M059J (cell line): ENCODE measurements at places on chromosomes 5 and 9.

GRCh38 chr5:179065703-179066102 is 5.5 kb downstream of the ZNF354C start:
- no peak for DNase-seq

DNA sequence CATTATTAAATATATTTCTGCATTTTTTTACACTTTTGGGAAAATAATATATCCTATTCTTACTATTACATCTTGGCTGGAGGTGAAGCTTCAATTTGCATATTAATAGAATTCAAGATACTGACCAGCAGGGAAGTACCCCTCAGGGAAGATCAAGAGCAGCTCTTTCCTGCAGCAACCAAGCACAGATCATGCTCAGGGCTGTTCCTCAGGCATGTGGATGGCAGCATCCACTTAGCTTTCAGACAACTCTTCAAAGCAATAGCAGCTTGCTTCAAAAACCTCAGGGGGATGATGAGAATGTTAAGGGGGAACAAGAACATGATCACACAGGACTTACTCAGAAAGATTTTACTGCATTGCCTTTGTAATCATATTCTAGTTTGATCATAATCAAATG is 731.8 kb downstream of the SEMA5A start:
- DNase-seq = no peak

DNA sequence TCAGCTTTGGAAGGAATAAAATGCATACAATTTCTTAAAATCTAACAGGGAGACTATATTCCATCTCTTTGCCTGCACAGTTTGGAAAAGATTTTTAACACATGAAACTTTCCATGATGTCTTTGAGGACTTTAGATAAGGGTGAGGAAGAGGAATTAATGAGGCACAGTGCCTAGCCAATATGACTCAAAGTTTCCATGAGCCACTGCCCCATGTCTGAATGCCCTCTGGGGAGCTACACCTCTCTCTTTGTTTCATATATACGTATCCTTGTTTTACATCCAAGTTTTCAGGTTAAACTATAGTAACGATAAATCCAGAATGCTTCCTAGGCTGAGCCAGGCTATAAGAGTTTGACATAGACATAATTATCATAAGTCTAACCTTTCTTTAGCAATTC is 349.3 kb upstream of the TLE4 start:
- DNase-seq = peak; percentile 77

GRCh38 chr5:40385544-40385943 is 294.2 kb upstream of the PTGER4 start:
- DNase-seq = peak; percentile 97

- DNase-seq = no peak
Observed at GRCh38 chr9:111147041-111147440, 108.8 kb upstream of the LPAR1 start.

DNA sequence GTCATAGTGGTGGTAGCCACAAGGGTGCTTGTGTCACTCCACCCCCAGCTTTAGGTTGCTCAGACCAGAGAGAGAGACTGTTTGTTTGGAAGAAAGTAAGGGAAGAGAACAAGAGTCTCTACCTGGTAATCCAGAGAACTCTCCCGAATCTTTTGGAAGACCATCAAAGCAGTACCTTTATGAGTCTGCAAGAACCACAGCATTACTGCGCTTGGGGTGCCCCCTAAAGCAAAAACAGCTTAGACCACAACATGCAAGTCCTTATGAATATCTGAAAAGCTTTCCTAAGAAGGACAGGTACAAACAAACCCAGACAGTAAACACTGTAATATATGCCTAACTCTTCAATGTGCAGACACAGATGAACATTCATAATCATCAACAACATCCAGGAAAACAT is 1398.6 kb upstream of the C9orf72 start:
- no peak for DNase-seq

- DNase-seq = peak; percentile 29
Observed at GRCh38 chr5:28014779-28015178, 976.4 kb upstream of the CDH9 start.

GRCh38 chr9:112869917-112870316 is 20.8 kb downstream of the SLC46A2 start:
- no peak for DNase-seq

GRCh38 chr9:86521977-86522376 is 167.8 kb upstream of the TUT7 start:
- DNase-seq = no peak

- DNase-seq = peak; percentile 96
Observed at GRCh38 chr9:3809724-3810123, 283.9 kb upstream of the RFX3 start.
